RCC 7860 (cell line): ENCODE measurements at places on chromosomes 5 and 9.

DNA sequence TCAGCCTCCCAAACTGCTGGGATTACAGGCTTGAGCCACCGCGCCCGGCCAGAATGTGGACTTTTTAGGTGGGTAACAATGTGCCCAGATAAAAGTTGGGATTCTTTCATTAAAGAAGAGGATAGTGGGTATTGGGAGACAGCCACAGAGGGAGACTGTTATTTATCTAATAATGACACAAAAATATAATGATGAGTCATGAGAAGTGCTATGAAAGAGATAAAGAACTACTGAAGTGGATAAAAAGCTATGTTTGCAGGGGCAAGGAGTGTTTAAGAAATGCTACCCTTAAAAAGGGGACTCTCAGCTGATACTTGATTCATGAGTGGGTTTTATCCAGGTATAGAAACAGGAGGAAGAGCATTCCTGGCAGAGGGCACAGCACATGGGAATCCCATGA, 143.6 kb upstream of the ERCC6L2 start:
- no peak for DNase-seq

GRCh38 chr5:6717687-6718086, 4.5 kb downstream of the TENT4A start:
- no peak for DNase-seq

- no peak for DNase-seq
These were observed 139.2 kb upstream of the SMARCA2 start for GRCh38 chr9:1875921-1876448.

DNA sequence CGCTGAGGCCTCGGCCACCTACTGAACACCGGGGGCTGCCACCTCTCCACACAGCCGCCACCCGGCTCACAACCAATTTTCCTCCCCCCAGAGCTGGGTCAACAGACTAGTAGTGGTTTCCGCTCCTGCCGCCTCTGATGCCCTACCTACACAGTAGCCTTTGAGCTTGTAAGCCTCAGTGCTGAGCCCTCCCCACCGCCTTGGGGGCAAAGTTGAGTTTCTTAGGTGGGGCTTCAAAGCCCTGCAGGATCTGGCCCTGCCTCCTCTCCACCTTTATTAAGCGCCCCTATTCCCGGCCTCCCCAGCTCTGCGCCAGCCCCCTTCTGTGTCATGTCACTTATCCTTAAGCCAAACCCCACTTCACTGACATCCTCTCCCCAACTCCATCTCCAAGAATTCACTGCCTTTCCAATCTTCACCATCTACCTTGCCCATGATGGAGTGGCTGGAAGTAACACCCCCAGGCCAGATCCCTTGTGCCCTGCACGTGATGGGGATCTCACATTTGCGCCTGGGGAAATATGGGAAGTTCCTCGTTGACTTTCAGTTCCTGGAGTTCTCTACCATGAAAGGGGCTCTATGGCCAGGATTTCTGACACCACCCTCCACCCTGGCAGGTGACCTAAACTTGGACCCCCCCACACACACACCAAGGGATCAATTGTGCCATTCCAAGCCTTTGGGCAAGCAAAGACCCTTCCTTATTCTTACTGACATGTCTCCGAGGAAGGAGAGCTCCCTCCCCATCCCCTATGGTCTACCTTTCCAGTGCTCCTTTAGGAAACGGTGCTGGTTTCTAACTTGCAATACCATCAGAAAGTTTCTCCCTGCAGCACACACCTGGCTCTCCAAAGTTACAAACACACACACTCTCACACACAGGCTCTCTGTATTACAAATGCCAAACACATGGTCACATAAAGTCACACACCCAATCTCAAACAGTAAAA, 2.7 kb upstream of the CNTFR start:
- DNase-seq: no peak

DNA sequence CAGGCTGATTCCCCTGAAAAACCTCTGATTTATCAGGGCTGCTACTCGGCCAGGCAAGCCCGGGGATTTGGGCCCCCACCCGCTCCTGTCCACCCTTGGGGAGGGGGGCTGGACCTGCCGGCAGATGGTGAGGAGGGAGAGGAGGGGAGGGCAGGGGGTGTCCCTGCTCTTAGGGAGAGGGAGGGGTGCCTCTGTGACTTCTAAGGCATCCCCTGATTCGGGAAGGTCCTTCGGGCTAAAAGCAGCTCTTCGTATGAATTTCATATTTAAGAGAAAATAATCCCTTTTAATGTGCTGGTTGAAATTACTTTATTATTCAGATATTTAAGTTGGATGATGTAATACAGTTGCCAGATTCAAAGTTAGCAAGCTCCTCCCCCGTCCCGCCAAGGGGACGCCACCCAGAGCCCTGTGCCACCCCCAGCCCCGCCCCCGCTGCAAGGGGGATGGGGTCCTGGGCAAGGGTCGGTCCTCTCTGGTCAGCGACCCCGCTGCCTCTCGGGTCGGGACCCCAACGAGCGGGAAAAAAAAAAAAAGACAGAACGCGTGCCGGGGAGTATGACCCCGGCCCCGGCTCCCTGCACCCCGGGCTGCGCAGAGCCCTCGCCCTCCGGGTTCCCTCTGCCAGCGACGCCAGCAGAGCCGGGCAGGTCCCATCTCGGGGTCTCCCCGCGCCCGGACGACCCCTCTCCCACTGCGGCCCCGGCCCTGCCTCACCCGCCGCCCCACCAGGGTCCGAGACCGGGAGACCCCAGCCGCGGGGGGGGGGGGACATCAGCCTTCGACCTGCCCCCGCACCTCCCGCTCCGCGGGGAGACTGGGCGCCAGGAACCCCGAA, 12.4 kb downstream of the LHX3 start:
- no peak for DNase-seq

DNA sequence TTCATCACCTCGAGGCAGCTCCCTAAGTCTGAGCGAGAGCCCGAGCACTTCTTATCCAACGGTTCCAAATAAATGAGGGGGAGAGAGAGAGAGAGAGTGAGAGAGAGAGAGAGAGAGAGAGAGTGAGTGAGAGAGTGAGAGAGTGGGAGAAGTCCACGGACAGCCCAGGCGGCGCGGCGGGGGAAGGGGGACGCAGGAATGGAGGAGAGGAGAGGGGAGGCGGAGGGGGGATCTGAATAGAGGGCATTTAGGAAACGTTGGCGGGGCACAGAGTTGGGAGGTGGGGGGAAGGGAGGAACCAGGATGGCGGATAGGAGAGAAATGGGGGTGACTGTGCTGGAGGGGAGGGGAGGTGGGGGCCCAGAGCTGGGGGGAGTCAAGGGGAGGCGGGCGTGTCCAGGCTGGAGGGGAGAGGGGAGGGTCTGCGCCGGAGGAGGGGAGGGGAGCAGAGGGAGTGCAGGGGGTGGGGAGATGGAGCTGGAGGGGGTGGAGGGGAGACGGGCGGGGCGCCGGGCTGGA, 398 bp upstream of the BASP1 start:
- DNase-seq: no peak
